Activated T-cell treated with anti-CD3 and anti-CD28 coated beads for 24 hours (primary cell): ENCODE measurements at places on chromosomes 2 and 18.

- no peak for DNase-seq
Measured at GRCh38 chr2:134195341-134195740, 58.5 kb upstream of the MGAT5 start.

GRCh38 chr18:49141491-49141890 lies 190.7 kb upstream of the SMAD7 start:
- no peak for DNase-seq

DNA sequence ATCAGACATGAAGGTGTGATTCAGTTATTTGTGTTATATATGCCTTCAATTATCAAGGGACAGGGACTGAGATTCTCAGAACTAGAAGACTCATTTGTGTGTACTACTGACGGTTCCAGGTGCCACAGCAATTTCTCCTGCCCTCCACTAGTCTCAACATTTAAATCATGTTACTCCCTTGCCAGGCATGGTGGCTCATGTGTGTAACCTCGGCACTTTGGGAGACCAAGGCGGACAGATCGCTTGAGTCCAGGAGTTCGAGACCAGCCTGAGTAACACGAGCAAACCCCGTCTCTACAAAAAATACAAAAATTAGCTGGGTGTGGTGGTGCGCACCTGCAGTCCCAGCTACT lies 1.1 kb downstream of the CNDP2 start:
- DNase-seq, result no peak

GRCh38 chr2:133053541-133053940 lies 383.5 kb upstream of the LYPD1 start:
- DNase-seq, result no peak

DNA sequence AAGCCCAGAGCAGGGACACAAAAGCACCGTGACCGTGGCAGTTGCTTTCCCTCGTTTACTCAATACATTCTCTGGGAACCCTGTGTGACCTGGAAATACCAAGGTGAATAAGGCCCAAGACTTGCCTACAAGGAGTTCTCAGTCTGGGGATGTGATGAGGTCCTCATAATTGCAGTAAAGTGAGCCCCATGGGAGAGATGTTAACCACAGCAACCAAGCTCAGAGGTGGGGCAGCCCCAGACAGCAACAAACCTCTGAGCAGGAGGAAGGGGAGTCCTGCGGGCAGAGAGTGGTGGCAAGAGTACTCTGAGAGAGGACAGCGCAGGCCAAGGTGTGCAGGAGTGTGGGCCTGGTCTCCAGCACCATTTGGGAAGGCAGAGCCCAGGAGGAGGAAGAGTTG lies 91.6 kb downstream of the TTC32 start:
- no peak for DNase-seq

DNA sequence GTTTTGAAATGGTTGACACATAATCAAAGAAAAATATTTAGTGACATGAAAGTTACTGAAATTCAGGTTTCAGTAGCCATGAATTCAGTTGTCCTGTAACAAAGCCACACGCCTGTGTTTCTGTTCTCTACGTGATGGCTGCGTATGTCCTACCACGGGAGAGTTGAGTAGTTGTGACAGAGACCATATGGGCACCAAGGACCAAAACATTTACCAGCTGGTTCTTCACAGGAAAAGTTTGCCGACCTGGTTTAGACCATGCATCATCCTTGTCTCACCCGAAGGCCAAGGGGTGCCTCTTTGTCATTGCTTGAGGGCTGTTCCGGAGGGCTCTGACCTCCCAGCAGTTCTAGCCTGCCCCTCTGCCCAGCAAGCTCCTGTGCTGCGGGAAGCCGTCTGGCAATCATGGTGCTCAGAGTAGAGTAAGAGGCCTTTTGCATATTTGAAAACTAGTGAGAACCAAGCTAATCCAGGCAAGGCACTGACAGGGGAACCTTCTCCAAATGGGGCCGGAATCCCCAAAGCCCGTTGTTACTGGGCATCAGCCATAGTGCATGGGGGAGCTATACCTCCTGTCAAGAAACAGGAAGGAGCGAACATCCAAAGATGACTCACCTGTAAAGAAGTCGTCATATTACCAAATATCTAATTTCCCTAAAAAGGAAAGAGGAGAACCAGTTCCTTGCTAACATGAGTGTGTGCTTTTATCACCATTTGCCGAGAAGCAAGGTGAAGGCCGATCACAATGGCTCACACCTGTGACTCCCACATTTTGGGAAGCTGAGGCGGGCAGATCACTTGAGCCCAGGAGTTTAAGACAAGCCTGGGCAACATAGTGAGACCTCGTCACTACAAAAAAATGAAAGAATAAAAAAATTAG lies 92.6 kb upstream of the RAB12 start:
- DNase-seq, result no peak

DNA sequence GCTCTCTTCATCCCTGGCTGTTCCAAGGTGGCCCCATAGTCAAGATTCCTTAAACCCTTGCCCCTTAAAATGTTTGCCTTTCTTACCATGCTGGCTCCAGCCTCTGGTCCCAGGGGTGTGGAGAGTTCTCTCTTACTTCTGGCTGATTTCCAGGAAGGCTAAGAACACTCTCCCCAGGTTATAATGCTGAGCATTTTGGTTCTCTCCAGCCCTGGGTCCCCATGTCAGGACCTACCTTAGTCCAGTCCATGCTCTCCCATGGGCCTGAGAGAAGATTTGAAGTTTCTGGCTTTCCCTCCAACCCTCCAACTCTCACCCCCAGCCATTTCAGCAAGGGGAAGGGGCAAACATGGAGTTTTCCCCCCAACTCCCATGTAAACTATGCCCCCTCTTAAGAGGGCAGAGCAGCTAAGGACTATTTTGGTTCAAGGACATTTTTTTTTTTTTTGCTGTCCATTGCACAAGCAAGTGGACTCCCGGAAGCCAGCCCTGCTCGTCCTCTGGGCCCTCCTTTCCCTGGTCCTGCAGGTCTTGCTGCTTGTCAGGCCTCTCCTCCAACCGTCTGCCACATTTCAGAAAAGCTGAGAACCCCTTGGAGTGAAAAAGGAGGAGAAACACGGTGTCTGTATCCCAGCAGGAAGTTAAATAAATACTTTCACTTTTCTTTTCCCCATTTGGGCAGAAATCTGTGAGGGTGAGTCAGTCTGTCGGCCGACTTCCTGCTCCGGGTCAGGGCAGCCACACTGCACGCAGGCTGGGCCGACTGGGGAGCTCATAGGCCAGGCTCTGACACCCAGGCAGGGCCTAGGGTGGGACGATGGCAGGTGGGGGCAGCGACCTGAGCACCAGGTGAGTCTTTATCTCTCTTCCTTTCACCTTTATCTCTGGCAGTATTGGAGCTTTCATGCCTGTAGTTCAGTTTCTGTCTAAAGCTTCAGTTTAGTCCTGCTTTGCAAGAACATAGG lies at the start of gene SP140L:
TSS of gene SP140L (plus strand) at position 741 of the 965 bp plus-strand sequence. CDS start at position 818, 77 bp downstream.
- DNase-seq, result peak; percentile 65

- DNase-seq, result no peak
Measured at GRCh38 chr2:82237994-82238662, 1933.6 kb upstream of the LRRTM1 start.

- no peak for DNase-seq
Measured at GRCh38 chr2:143704451-143705106, 575.4 kb downstream of the ARHGAP15 start.

DNA sequence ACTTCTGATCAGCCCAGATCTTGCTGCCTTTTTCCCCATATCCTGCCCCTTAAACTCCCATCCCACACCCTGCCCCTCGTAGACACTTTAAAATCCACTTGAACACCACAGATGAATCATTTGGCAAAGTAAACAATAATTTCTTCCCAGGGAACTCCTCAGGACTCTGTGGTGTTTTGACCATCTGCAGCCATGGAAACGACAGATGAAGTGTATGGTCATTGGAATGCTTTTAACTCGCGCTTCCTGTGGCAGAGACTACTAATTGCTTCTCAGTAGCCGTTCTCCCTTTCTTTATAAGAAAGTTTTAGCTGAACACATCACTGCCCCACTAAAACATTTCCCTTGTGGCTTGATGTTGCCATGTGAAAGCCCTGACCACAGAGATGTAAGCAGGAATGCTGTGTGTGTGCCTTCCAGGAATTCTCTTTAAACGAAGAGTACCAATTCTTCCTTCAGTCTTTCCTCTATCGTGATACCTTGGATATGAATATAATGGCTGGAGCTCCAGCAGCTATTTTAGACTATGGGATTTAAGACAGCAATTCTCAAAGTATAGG lies 92.7 kb upstream of the PARD3B start:
- no peak for DNase-seq

DNA sequence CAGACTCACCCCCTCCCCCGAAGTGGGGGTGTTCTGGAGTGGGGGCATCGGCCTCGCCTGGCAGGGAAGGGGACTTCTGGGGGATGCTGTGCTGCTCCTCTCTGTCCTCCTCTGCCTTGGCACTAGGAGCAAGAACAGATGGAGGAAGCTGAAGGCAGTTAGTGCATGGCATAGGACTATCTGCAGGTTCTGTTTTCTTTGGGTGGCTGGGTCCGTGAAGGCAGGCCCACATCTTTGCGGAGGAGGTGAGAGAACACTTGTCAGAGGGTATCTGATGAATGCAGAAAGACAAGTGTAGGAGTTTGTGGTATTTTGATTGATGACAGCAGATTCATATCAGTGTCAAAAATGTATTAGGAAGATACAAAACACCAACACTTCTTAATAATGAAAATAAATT lies 411.4 kb downstream of the TSN start:
- no peak for DNase-seq

GRCh38 chr2:144771348-144771747 lies 251.4 kb upstream of the ZEB2 start:
- no peak for DNase-seq

- DNase-seq, result no peak
Measured at GRCh38 chr2:124970030-124970429, 944.9 kb downstream of the CNTNAP5 start.

- DNase-seq, result no peak
Measured at GRCh38 chr2:237670641-237671040, 43.3 kb downstream of the LRRFIP1 start.

DNA sequence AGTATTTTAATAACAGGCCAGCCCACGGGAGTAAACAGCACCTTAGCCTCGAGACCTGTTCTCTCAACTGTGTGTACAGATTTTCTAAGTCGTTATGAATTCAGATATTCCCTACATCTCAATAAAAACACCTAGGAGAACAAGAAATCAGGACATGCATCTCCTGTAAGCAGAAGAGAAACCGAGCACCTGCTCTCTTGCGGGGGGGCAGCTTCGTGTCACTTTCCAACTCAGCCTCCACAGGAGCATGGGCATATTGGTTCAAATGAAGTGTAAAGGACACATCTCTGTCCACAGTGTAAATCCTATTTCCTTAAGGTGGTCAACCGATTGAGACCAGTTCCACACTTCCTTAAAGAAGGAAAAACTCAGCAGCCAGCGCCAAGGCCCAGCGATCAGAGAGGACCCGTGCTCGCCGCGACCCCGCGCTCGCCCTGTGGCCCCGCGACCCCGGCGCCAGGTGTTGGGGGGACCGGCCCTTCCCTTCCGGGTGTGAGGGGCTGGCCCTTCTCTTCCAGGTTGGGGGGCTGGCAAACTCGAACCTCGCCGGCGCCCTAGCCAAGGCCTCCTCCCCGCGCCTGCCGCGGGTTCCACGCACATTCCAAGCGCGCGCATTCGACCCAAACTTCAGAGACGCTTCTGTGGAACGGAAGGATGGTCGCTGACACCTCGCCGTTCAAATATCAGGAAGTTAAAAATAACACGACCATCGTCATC lies 652 bp downstream of the SH3YL1 start:
- no peak for DNase-seq

DNA sequence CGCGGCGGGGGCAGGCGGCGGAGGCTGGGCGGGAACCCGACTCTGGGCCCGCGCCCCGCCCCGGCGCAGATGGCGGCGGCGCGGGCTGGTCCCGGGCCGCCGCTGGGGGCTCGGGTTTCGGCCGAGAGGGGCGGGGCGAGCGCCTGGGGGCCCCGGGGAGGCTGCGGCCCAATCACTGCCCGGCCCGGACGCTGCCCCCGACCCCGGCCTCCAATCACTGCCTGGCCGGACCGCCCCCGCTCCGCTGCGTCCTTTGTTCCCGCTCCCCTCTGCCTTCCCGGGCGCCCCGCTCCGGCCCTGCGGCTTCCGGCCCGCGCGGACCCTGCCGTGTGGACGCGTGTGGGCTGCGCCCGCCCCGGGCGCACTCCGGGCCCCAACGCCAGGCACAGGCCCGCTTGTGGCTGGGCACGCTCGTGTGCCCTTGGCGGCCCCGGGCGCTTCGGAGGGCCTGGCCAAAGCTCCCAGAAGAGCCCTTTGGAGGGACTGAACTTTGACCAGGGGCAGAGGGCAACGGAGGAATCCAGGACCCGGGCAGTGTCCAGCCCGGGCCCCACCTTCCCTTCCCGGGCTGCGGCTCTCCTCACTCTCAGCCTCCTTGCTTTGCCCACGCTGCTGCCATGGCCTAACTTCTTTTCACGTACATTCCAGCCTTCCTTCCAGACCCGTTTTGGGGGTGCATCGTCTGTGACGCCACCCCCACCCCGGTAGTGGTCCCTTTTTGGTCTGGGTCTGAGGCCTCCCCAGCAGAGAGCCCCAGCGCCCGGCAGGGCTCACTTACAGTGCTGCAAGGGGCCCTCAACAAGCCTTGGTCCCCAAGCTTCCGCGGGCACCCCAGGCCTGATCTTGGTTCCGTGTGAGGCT lies 27.1 kb upstream of the PTMA start:
- no peak for DNase-seq

- no peak for DNase-seq
Measured at GRCh38 chr2:208280933-208281332, 14.9 kb downstream of the PIKFYVE start.

DNA sequence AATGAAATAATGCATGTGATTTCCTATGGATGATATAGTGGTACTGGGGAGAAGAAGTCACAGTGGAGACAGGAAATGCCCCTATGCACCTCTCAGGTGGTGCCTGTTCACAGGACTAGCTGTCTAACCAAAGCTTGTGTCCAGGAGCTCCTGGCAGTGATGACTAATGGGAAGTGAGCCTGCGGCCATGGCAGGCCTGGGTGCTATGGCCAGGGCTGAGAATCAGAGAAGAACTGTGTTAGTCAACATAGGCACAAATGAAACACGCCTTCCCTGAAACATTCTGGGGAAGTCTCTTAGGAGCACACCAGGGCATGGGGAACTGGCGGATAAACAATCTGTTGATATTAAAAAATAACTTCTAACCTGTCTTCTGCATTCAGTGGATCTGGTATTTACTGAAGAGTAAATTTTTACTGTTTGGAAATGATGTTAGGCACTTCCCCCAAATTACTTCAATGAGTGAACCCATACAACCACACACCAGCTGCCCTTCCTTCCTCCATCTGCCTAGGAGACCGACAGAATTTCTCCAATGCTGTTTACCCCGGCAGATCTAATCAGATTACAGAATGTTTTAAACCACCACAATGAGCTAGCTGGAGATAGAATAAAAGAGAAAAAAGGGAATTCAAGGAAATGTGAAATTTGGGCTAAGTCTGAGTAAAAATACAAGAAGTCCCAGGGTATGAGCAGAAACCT lies 67.4 kb downstream of the MEP1B start:
- DNase-seq, result no peak
